Activated CD4-positive, alpha-beta T cell treated with anti-CD3 and anti-CD28 coated beads for 24 hours (primary cell): ENCODE measurements at places on chromosomes 6 and 20.

DNA sequence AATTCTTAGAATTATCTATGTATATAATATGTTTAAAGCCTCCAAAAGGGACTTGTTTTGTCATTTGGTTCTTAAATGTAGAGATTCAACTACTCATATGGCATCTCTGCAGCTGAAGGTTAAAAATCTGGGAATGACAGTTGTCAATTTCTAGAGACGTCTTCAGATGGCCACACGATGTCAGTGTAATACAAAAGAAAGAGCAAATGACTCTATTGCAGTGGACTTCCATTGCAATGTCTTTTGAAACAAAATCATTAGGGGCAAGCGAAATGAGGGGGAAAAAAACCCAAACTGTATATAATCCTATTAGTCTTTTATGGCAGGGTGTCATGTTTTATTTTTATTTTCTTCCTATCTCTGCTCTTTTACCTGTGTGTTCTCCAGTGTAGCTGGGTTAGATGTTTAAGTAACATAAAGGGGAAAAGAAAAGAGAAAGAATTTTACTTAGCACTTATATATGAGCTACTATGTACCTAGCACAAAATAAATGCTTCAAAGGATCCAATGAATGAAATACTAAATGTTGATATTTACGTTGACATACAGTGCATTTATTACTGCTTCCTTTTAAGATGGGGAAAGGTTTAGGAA is 26.2 kb downstream of the CCN2 start:
- DNase-seq = no peak

- DNase-seq = no peak
Observed at GRCh38 chr20:4470375-4470774, 251.3 kb upstream of the PRND start.

DNA sequence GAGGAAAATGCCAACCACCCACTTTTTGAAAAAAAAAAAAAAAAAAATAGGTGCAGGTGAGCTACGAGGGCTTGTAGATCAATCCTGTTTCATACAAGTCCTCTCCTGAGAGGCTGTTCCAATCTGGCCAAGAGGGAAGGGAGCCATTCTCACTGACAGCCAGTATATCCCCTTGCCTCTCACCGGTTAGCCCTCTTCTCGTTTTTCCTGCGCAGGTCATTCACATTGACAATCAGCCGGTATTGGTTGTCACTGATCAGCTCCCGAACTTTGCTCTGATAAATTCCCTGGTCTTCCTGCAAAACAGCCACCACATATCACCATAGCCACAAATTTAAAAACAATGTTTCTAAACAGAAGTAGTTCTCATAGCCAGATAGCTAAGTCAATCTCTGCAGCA is 1.4 kb downstream of the MCM3 start:
- no peak for DNase-seq

DNA sequence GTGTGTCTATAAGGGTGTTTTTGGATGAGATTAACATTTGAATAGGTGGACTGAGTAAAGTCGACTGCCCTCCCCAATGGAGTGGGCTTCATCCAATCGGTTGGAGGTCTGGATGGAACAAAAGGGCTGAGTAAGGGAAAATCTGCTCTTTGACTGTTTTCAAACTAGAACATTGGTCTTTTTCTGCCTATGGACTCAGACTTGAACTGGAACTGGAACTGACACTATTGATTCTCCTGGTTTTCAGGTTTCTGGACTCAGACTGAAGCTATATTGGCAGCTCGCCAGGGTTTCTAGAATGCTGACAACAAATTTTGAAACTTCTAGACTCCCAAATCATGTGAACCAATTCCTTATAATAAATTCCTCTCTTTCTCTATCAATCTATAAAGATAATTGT is 498.9 kb upstream of the EPHA7 start:
- DNase-seq = no peak

- no peak for DNase-seq
Observed at GRCh38 chr20:40427026-40427425, 262.0 kb downstream of the MAFB start.
